Stimulated activated CD4-positive, alpha-beta T cell treated with anti-CD3 and anti-CD28 coated beads, Interleukin-4, amount 100 ng/mL, for 4 hours (primary cell): ENCODE measurements at places on chromosomes 13 and 19.

DNA sequence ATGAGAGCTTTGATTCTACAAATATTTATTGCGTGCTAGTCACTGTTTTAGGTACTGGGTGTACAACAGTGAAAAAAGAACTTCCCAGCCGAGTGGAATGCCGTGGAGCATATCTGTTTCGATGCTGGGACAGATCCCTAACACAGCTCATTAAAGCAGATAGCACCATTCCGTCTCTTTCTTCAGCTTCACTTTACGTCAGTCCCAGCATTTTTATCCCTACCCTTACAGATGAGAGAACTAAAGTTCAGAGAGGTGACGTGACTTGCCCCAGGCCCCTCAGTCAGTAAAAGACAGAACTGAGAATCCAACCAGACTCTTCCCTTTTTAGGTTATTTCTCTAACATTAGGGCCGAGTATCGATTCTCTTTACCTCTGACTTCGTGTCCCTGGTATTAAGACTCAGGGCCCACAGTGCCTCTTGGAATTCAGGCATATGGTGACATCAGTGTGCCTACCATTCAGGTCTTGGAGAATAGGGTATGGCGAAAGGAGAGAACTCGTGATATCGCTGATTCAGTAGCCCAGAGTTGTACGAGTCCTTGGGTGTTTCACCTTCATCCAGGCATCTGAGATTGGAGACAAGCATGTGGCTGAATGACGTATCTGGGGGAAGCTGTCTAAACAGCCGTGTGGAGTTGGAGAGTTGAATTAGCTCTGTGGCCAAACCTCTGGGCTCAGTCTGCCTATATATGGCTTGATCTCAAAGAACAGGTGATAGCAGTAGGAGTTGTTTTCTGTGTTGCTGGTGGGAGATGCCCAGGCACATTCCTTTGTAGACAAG is 27.1 kb downstream of the ACTN4 start:
- DNase-seq, result no peak

DNA sequence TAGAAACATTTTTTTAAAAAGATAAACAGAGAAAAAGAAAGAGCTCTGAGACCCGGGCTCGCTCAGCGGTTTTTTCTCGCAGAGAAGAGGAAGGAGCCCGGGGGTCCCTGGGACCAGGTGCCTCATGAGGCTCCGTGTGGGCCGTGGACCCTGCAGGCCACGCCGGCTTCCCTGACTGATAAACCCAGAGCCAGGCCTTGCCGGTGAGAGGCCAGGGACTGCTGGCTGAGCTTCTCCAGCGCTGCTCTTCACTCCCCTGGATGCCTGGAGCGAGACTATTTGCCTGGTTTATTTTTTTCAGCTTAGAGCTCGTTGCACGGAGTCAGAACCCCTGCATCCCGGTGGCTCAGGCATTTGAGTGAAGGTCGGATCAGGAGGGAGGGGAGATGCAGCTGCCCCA is 53.4 kb upstream of the F7 start:
- no peak for DNase-seq

DNA sequence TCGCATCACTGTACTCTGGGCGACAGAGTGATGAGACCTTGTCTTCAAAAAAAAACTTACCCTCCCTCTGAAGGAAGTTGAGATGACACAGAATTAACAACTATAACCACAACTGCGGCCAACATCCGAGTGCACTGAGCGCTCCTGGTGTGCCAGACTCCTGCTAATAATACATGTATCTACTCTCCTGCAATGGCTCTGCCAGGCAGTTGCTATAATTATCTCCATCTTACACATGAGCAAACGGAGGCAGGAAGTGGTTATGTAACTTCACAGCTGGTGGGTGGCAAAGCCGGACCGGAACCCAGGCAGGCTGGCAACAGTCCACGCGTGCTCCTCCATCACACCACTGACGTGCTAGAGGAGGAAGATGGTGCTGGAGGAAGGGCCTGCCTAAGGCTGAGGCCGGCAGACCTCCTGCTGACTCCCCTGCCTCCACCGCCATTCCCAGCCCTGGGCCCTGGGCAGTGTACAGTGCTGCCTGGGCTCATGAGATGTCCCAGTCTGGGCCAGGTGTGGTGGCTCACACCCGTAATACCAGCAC is 12.6 kb downstream of the XRCC1 start:
- DNase-seq, result peak; percentile 46

- no peak for DNase-seq
Observed at GRCh38 chr19:38697641-38698071, 46.6 kb downstream of the CAPN12 start.

DNA sequence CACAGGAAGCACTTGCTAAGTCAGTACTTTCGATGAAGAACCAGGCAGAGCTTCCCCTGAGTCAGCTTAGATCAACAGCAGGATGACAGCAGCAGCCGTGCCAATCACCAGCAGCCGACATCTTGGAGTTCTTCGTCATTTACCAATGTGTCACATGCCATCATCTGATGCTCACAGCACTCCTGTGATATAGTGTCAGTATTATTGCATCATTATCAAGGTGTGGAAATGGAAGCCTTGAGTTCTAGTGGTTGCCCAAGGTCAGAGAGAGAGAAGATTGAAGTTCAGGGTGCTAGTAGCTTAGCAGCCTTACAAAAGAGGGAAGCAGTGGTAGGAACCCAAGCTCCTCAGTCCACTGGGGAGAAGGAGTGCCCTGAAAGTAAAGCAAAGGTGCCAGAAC is 331.5 kb downstream of the ZNF536 start:
- no peak for DNase-seq

DNA sequence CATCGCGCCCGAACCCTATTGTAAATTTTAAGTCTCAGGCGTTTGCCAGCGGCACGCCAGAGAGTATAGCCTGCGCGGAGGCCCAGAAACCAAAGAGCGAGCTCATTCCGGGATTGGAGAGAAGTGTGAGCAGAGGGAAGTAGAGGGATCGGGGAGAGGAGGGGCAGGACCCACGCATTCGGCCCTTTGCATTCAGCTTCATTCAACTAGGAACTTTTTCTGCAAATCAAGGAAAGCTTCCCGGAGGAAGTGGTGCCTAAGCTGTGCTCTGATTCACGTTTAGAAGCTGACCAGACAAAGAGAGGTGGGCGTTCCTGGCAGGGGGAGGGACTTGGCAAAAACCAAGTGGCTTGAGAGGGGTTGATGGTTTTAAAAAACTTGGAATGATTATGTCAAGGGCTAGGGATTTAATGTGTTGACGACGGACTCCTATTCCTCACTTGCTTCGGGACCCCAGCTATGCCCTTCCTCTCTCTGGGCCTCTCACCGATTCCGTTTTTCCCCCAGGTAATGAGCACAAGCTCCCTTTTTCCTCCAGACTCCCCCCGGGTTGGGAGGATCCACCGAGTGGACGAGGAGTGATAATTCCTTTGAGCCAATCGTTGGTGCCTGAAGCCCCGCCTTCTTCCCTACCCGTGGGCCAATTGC is 811 bp upstream of the PRMT1 start:
- DNase-seq, result peak; percentile 48

DNA sequence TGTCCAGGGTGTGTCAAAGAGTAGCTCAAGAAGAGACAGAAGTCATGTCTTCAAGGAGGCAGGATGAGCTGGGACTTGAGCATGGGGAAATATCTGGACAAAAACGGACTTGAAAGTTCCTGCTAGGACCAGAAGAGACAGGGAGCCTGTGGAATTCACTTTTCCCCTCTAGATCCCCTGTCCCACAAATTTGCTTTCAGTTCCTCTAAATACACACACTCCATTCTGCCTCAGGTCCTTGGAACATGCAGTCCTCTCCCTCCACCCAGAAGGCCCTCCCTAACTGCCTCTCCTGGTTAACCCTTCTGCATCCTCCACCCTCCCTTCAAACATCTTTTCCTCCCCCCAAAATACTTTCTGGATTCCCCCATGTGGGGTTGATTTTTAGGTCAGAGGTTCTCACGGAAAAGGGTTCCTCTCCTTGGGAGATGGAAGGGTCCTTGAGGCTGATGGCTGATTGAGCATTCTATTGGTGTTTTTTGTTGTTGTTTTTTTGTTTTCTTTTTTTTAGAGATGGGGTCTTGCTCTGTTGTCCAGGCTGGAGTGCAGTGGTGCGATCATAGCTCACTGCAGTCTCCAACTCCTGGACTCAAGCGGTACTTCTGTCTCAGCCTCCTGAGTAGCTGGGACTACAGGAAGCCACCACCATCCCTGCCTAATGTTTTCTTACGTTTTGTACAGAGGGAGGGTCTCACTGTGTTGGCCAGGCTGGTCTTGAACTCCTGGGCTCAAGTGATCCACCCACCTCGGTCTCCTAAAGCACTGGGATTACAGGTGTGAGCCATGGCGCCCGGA is 6.9 kb upstream of the RETN start:
- no peak for DNase-seq

DNA sequence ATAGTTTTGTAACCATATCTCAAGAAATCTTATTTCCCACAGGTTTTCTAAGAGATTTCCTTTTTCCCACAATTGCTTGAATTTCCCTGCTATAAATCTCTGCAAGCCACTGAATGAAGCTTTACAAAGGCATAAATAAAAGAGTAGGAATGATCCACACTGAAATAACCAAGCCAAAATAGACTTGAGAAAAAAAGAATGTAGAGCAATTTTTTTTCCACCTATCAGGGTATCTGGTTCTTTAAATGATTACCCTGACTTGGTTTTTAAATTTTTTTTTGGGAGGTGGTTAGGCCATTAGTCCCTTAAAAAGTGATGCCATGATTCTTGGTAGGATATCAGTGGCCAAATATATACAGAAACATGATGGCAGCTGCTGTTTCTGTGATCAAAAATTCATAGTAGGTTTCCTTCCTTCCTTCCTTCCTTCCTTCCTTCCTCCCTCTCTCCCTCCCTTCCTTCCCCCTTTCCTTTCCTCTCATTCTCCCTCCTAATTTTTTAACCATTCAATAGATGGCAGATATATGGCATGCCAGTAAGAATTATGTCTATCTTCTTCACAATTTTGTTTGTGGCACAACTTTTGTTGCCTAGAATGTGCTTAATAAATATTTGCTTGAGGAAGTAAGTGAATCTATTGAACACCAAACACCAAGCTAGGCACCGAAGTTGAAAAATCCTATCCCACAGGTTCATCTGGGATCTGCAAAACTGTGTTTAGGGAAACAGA is 233.7 kb downstream of the LHFPL6 start:
- no peak for DNase-seq

DNA sequence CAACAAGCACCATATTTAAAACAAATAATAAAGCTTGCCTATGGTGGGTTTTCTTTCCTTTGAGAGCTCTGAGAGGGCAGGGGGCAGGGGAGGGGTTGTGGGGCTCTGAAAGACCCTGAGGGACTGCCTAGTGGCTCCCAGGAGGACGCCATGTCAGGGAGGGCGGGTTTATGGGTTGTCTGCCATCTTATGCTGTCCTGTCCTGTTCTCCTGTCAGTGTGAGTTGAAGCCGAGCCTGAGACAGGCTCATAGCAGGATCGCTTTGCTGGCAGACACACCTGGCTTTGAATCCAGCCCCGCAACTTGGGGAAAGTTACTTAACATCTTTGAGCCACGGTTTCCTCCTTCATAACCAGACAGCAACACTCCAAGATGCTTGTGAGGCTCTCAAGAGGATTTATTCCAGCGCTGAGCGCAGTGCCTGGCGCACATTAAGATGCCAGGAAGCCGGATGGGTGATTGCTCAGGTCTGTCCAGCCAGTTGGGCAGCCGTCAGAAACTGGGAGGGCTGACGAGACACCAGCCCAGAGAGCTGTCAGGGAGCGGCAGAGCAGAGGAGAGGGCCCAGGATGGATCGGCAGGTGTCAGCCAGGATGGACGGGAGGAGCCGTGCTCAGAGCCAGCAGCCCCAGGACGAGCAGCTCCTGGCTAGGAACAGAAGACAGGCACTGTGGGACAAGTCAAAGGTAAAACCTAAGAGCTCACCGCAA is 36.8 kb upstream of the C1QTNF9 start:
- DNase-seq, result no peak

GRCh38 chr13:105719859-105720258 is 815.6 kb downstream of the EFNB2 start:
- no peak for DNase-seq

- no peak for DNase-seq
Observed at GRCh38 chr19:49188626-49189200, 31.1 kb downstream of the TRPM4 start.

DNA sequence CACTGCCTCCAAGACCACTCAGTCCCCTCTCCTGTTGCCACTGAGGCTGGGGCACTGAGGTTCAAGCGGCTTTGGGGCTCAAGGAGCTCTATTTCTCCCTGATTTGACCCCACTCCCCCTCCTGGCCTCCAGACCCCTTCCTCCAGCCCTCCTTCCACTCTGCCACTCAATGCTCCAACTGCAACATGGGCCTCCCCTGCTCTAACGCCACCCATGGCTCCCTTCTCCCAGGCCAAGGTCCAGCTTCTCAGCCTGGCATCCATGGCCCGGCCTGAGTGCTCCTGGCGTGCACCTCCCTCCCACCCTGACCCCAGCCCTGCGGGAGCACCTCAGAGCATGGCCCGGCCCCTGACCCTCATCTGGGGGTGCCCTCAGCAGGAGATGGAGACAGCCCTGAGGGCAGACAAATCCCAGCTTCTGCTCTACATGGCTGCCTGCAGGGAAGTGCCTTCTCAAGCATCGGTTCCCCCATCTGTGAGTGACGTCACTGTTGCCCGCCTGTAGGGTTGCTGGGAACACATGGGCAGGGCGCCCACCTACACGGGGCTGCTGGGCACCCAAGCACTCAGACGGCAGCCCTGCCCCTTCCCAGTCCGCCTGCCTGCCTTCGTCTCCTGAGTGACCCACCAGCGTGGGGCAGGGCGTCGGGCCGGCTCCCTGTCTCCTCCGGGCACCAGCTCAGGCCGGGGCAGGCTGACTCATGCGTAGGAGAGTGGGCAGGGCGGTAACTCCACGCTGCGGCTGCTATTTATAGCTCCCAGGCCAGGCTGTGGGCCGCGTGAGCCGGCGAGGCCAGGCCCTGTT is 1.6 kb upstream of the DIRAS1 start:
- no peak for DNase-seq

DNA sequence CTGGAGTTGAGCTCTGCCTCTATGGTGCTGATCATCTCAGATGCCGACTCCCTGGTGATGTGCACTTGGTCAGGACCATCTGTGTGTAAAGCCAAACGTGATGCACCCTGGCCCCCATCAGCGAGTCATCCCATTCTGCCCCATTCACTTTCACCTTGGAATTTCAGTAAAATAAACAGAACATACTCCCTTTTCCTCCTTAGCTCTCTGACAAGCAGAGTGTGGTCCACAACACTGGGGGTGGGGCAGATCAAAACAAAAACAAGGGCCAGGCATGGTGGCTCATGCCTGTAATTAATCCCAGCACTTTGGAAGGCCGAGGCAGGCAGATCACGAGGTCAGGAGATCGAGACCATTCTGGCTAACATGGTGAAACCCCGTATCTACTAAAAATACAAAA is 12.3 kb downstream of the CEACAM20 start:
- DNase-seq, result no peak

- DNase-seq, result no peak
Observed at GRCh38 chr19:7199613-7200533, 94.3 kb downstream of the INSR start.

GRCh38 chr13:99332456-99332855 is 25.3 kb upstream of the GPR183 start:
- no peak for DNase-seq
